ENCODE measurements at places on chromosomes 5 and 9. TPM values are rescaled to one million over a fixed set of nuclear protein-coding genes. Genes with fewer than 3 reads are reported as not detected.
A peak's percentile ranks its signal among the peaks of the same experiment; 100 is the strongest.

DNA sequence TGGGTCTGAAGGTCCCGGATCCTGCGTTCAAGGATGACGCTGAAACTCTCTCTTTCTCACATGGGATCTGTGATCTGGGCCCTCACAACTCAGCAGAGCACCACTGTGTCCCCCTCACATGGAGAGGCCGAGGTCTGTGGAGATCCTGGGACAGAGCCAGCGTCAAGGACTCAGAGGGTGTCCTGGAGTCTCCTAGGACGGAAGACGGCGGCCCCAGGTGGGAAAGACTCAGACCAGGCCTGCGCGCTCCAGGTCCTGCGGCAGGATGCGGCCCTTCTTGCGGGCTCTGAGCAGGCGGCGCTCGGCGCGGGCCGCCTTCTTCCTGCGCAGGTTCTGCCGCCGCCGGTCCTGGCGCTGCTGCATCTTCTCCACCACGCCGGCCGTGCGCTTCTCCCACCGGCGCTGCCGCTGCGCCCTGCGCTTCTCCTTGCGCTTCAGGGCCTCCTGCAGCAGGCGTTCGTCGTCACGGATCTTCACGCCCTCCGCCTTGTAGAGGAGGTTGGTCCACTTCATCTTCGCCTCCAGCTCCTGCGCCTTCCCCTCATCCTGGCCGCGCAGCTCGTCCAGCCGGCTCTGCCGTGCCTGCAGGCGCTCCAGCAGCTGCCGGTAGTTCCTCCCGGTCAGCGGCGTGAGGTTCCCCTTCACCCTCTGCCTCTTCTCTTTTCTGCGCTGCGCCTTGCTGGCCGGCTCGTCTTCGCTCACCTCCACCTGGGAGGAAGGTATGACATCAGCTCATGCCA lies 4.2 kb downstream of the SURF6 start:
- DNase-seq, result no peak

- DNase-seq, result no peak
These were observed 64.2 kb upstream of the ITGA2 start for GRCh38 chr5:52925001-52925400.

- DNase-seq, result peak; percentile 83
These were observed 12.7 kb upstream of the PRELID2 start for GRCh38 chr5:145847499-145848497.

DNA sequence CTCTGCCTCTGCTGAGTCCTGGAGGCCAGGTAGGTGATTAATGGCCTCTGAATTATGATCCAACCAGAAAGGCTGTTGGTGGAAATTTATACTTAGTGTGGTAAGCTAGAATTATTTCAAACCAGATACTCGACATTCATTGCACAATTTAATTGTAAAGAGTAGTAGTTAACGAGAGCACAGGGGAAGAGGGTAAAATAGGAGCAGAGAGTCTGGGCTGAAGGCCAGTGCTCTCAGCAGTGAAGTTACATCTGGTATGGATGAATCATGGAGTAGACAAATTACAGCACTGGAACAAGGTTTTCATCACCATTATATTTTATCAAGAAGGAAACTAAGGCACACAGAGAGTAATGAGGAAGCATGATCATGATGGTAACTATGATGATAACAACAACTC lies 92.5 kb downstream of the TLR4 start:
- DNase-seq, result no peak

- DNase-seq, result no peak
These were observed 2.4 kb downstream of the FCN1 start for GRCh38 chr9:134915046-134915985.

- DNase-seq, result no peak
These were observed 127.1 kb downstream of the BNC2 start for GRCh38 chr9:16743375-16743774.

DNA sequence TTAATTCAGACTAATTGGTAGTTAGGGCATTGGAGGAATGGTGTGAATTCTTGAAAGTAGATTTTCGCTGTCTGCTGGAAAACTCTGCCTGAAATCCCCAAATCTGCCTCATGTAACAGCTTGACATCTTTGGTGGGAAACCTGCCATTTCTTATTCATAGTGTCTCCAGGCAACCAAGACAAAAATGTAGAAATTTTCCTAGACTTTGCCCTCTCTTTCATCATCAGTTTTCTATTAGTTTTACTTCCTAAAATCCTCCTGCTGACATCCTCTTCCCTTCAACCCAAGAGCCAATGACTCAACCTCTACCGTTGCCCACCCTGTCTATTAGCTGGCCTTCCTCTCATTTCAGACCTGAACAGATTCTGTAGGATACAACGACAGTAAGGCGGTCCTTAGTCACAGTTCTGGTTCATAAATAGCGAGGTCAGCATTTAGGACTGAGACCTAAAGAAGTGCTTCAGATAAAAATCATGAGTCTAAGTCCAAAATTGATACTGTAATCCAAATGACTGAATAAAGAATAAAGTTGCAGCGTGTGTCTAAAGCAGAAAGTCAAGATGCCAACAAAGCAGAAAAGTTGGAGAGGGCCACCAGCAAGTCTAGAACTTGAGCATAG lies 133.9 kb downstream of the MUSK start:
- DNase-seq, result no peak

DNA sequence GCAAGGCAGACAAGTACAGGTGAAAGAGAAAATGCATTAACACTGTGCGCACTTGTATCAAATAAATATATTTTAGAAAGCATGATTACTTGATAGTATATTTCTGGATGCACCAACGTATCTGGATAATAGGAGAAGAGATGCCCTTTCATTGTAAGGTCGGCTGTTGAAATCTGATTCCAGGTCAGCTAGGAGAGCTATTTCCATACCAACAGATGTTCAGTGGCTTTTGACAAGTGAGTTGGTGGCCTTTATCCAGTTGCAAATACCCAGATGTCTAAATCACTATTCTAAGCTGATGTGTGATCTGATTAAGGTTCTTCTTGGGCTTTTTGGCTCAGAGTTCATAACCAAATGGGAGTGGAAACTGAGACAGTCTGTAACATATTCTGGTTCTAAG lies 128.2 kb upstream of the TBCA start:
- no peak for DNase-seq

DNA sequence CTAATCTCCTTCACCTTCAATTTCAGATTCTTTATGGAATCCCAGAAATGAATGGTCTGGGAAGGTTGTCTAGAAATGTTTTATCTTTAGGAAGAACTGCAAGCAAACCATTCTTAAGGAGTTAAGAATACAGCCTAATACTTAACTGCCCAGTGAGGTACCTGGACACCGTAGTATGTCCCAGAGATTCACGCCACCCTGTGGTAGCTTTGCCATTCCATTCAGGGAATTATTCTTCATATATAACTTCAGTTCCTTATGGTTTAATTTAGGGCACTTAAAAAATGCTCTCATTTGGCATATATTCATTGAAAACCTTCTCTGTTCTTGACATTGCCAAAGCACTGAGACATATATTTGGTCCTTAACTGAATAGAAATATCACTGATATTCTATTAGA lies 49.7 kb downstream of the ACTBL2 start:
- DNase-seq, result peak; percentile 73

DNA sequence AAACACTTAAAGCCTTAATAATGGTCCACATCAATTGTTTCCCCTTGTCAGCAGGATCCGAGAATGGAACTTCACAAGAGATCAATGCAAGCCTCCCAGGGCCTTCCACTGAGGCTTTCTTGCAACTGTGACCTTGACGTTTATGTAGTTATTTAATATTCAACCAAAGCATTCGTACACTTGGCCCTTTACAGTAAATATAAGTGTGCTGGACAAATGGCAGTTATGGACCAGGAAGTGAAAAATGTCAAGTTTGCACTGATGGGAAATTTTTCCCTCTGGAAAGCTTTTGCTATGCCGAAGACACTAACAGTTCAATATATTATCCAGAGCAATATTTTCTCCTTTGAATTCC lies 101.8 kb downstream of the TTLL11 start:
- DNase-seq, result no peak

GRCh38 chr9:21989440-21990189 lies 4.6 kb downstream of the CDKN2A start:
- no peak for DNase-seq

The PCDHGC5 gene
- 0.06 TPM for total RNA-seq

The CAMK2A gene
- not detected for total RNA-seq

The NCS1 gene
- total RNA-seq, result 49.6 TPM

The LHX6 gene
- 0.69 TPM for total RNA-seq

The C9 gene
- total RNA-seq, result not detected

The QRFP gene
- total RNA-seq, result not detected

The SPATA6L gene
- 3.1 TPM for total RNA-seq

The FBP2 gene
- total RNA-seq, result not detected

Measured in Daoy (cell line).